ENCODE measurements at places on chromosomes 2 and 18.

DNA sequence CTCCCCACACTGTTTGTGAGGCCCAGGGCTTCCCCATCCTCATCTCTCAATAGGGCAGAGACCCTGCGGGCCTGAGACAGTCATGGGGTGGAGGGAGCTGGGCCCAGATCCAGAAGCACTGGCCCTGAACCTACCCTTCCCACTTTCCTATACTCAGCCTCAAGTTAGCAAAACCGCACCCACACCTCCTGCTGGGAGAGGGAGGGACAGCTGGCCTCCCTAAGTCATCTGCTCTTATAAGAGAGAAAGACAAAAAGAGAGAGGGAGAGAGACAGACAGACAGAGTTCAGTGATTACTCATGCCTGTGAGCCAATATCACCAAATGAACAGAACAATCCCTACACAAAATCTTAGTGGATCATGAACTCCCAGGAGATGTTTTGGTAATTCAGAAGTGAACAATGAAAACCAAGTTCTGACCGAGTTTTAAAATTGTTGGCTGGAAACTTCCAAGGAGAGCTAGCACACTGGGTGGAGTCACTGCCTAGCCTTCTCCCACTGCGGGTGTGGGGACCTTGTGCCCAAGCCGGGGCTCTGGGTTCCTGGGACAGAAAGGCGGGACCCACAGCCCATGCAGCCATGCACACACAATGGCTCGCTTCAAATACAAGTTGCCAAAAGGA, 130.5 kb downstream of the PXDN start:
- DNase-seq = no peak

- DNase-seq = no peak
Measured at GRCh38 chr2:146893500-146894041, 951.3 kb upstream of the ACVR2A start.

DNA sequence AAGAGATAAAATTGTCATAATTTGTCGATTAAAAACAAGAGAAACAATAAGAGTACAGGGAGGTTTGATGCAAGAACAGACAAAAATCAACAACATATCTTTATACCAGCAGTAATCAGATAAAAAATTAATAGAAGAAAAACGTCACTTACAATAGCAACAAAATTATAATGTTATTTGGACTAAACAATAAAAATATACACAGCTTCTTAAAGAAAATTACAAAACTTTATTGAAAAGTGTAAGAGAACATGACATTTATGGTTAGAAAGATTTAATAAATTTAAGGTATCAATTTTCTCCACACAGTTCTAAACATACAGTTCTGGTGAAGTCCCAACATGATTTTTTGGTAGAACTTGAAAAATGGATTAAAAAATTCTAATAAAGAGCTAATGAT, 12.8 kb downstream of the RNF138 start:
- DNase-seq = no peak

- no peak for DNase-seq
Measured at GRCh38 chr2:161388146-161388779, 27.8 kb upstream of the TBR1 start.

GRCh38 chr2:31319406-31320175, 85.6 kb downstream of the EHD3 start:
- DNase-seq = peak; percentile 34

DNA sequence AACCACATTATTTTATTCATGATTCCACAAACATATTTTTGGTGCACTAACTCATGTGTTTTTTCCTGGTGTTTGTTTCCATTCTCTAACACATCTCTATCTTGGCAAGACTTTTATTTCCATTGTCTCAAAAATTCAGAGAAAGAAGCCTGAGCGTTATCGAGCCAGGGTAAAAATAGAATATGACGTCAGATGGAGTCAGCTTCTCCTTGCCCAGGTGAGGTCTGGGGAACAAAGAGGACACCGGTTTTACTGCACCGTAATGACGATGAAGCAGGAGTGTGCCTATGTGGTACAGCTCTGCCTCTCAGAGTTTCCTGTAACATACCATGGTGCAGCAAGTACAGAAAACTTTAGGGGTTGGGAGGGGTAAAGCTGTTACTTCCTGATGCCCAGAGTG, 661.6 kb downstream of the PLCL1 start:
- no peak for DNase-seq

- DNase-seq = no peak
Measured at GRCh38 chr2:179636100-179636980, 225.1 kb downstream of the ZNF385B start.

- no peak for DNase-seq
Measured at GRCh38 chr2:61255580-61256437, 93.8 kb downstream of the C2orf74 start.
